ENCODE measurements at places on chromosomes 13 and 19. TPM values are rescaled to one million over a fixed set of nuclear protein-coding genes. Genes with fewer than 3 reads are reported as not detected.

Gene TTC9B
- total RNA-seq: 0.48 TPM

Gene HPN
- 17.1 TPM for total RNA-seq

Gene KLK12
- total RNA-seq: 1.6 TPM

Gene IGLON5
- total RNA-seq: 18.0 TPM

Gene TEKTIP1
- total RNA-seq: 3.4 TPM

Gene WDR87
- total RNA-seq: not detected

Gene ZNF253
- 22.6 TPM for total RNA-seq

Gene CFAP97D2
- total RNA-seq: not detected

Gene KLF2
- 2.1 TPM for total RNA-seq

Gene PCSK4
- total RNA-seq: 9.6 TPM

Gene TEX29
- 0.62 TPM for total RNA-seq

Gene F7
- total RNA-seq: 5.3 TPM

Gene FPR1
- total RNA-seq: not detected

Gene SPC24
- total RNA-seq: 15.0 TPM

Gene SIAH3
- total RNA-seq: 0.53 TPM

Gene NXNL1
- total RNA-seq: not detected

Gene PRR22
- total RNA-seq: 5.2 TPM

Gene CCNA1
- 3.5 TPM for total RNA-seq

Gene SHANK1
- 7.8 TPM for total RNA-seq

Gene CNN1
- total RNA-seq: 7.9 TPM

Gene AP1M2
- 104 TPM for total RNA-seq

Gene ZNF667
- not detected for total RNA-seq

Gene RASAL3
- total RNA-seq: not detected

Gene CA11
- 13.8 TPM for total RNA-seq

Gene CD37
- total RNA-seq: not detected

Gene ZNF442
- 5.1 TPM for total RNA-seq

Gene CACNA1A
- total RNA-seq: 23.2 TPM

Gene SHKBP1
- total RNA-seq: 54.6 TPM

Gene ZNF880
- 25.7 TPM for total RNA-seq

Gene UQCRFS1
- total RNA-seq: 43.0 TPM

Gene RGS9BP
- 1.4 TPM for total RNA-seq

Gene MAP2K7
- 42.2 TPM for total RNA-seq

Gene JOSD2
- total RNA-seq: 23.2 TPM

Gene ZNF726
- 4.2 TPM for total RNA-seq

Gene CYSLTR2
- total RNA-seq: 6.1 TPM

Gene DMWD
- total RNA-seq: 56.3 TPM

Gene PRR19
- total RNA-seq: 2.4 TPM

Gene ZNF28
- total RNA-seq: 40.0 TPM

Gene RNU6-9
- not detected for total RNA-seq

Gene SMIM44
- not detected for total RNA-seq

Gene DACH1
- 21.2 TPM for total RNA-seq

Gene GAS6
- 102 TPM for total RNA-seq
